ENCODE measurements at places on chromosomes 4 and X.

DNA sequence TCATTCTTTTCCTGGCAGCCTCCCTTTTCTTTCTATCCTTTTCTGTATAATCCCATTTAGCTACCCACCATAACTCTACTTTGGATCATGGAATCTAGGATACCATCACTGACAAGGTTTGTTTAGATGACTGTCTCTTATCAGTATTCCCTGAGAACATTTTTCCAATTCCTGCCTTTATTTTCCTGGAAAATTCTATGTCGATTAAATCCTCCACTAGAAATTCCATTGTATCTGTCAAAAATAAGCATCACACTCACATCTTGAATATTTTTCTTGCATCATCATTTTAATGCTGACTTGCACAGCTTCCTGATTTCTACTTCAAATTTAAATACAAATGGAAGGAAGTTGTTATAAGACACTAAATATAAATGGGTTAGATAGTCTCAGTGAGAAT lies 20.2 kb downstream of the TRIM2 start:
- DNase-seq, result no peak

GRCh38 chr4:81564025-81564424 lies 92.3 kb upstream of the RASGEF1B start:
- no peak for DNase-seq

- DNase-seq, result no peak
Measured at GRCh38 chr4:23135792-23136645, 443.3 kb downstream of the GBA3 start.

GRCh38 chrX:123190096-123190495 lies 6.0 kb downstream of the GRIA3 start:
- no peak for DNase-seq

GRCh38 chr4:2814627-2815270 lies 21.9 kb downstream of the SH3BP2 start:
- DNase-seq, result no peak

- DNase-seq, result no peak
Measured at GRCh38 chr4:145909773-145910172, 28.9 kb downstream of the ZNF827 start.

- no peak for DNase-seq
Measured at GRCh38 chr4:74449571-74450297, 4.8 kb downstream of the AREG start.

- no peak for DNase-seq
Measured at GRCh38 chr4:79865201-79865597, 207.8 kb downstream of the ANTXR2 start.

DNA sequence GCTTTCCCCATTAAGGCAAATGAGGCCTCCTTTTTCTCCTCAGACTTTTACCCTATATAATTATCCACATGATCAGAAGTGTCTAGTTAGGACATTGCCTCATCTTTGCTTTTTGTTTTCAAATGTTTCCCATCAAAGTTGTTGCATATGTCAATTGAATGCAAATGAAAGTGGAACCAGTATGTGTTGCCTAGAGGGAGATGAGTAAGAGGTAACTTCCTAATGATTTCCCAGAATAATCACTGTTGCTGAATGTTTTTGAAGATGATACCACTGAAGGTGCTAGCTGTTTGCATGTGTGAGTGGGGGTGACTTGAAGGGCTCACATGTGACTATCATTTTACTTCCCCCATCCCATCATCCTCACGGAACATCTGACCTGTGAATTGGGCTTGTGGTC lies 33.9 kb downstream of the PAK3 start:
- no peak for DNase-seq

DNA sequence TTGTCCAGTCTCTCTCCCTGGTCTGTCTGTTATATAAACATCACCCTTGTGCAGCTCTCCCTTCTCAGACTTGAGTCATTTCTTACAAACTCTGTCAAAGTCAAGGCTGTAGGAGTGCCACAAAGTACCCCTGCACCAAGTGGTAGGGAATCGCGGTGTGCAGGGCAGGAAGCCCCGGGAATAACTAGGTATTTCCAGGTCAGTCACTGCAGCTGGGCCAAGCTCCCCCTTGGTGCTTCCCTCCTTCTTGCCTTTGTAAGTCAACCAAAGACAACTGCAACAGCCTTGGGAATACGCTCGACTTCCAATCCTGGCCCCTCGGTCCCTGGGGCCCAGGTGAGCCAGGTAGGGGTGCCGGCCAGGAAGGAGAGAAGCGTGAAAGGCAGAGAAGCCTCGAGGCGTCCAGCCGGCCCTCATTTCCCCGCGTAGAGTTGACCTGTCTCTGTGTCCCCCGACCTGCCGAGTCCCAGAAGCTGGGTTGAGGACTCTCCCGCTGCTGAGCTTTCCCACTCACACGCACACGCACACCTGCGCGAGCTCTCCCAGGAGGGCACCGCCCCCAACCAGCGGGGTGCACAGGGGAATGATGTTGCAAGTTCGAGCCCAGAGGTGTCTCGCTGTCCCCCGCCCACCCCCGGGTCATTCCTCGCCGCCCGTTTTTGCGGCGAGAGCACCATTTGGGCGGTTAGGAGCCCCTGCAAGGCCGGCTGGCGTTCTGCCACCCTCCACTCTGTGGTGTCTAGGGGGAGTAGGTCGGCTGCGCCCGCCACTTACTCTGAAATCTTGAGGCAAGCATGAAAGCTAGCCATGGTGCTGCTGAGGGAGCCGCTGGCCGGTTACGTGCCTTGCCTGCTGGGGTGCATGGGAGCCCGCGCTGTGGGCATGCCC lies 22.8 kb upstream of the KIAA1210 start:
- DNase-seq, result no peak

DNA sequence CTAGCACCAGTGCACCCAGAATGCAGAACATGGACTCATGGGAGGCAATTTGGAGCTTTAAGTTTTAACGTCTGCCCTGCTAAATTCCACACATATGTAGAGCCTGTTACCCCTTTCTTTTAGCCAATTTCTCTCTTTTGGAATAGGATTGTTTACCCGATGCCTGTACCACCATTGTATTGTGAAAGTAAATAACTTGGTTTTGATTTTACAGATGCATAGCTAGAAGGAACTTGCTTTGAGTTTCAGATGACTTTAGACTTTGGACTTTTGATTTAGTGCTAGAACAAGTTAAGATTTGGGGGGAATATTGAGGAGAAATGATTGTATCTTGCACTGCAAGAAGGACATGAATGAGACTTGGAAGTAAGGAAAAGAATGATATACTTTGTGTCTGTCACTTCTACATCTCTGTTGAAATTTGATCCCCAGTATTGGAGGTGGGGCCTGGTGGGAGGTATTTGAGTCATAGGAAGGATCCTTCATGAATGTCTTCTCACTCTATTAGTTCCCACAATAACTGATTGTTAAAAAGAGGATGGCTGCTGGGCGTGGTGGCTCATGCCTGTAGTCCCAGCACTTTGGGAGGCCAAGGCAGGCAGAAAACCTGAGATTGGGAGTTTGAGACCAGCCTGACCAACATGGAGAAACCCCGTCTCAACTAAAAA lies 794.8 kb upstream of the LCORL start:
- DNase-seq, result no peak

GRCh38 chrX:120570011-120570600 lies 9.3 kb upstream of the CUL4B start:
- DNase-seq, result no peak

DNA sequence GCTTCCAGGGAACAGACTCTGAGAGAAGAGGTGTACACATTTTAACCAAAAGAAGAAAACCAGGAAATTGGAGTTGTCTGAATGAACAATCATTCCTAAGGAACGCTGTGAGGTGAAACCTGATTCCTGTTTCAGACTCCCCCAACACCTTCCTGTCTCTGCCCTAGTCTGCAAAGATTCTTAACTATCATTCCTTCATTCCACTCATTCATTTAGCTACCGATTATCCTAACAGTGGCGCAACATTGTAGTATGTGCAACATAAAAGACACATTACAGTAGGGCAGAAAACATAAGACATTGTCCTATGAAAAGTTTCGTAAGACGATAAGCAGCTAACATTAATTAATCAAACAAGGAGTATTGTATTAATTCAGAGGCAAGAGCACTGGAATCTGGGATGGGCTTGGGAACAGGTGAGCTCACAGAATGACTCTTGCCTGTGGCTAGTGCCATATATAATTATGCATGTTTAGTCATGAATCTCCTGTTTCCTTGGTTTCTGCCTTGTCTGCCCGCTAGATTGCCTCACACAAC lies 23.8 kb upstream of the ADH7 start:
- no peak for DNase-seq

GRCh38 chr4:17362430-17362829 lies 149.5 kb downstream of the QDPR start:
- no peak for DNase-seq

DNA sequence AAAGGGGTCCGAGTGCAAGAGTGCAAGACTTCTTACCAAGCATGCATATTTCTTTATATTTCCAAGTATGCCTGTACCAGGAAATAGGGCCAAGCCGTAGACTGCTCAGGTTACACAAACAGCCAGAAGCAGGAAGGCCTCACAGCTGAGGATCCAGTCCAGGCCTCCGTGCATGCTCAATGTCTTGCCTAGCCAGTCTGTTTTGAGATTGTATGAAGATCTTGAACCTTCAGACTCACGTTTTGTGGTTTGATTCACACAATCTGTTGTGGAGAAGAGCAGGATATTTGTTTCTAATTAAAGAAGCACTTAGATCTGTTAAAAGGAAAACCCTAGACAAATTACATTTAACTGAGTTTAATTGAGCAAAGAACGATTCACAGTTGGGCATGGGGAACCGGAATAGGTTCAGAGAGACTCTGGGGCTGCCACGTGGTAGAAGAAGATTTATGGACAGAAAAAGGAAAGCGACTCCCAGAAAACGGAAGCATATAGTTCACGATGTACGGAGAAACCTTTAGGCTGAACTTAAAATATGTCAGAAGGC lies 1.2 kb downstream of the MGST2 start:
- DNase-seq, result no peak

- no peak for DNase-seq
Measured at GRCh38 chrX:153244767-153245166, 65.7 kb downstream of the MAGEA1 start.

- DNase-seq, result no peak
Measured at GRCh38 chrX:153794897-153795816, 689 bp downstream of the SSR4 start.

DNA sequence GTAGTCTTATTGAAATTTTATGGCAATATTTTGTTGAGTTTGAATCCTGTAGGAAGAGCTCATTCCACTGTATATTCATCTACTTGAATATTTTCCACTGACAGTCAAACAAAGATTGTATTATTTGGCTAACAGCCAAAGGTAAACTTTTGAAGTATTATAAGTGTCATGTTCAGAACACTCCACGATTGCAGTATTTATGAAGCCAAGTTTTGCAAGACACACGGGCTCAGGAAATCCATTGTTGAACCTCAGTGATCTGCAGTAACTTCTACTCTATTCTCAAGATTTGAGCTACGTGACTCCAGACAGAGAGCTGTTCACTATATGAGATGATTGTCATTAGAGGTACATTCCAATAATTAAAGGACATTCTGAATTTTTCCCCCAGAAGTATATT lies 302.7 kb upstream of the ADGRL3 start:
- DNase-seq, result no peak

DNA sequence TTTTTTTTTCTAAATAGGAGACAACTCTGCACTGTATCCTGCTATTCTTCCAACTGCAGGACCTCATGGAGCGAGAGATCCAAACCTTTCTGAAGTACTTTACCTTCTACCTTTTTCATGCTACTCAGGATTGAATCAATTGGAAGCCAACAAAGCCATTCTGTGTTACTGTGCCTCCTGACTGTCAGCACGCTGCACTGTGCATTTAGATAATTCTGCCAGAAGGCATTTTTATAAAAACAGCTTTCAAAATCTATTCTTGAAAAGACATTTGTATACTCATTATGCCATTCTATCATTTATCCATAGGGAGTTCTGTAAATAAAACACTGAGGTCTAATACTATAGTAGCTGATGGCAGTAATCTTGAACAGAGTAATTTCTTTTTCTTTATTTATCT lies 142.8 kb downstream of the SLIT2 start:
- DNase-seq, result no peak

DNA sequence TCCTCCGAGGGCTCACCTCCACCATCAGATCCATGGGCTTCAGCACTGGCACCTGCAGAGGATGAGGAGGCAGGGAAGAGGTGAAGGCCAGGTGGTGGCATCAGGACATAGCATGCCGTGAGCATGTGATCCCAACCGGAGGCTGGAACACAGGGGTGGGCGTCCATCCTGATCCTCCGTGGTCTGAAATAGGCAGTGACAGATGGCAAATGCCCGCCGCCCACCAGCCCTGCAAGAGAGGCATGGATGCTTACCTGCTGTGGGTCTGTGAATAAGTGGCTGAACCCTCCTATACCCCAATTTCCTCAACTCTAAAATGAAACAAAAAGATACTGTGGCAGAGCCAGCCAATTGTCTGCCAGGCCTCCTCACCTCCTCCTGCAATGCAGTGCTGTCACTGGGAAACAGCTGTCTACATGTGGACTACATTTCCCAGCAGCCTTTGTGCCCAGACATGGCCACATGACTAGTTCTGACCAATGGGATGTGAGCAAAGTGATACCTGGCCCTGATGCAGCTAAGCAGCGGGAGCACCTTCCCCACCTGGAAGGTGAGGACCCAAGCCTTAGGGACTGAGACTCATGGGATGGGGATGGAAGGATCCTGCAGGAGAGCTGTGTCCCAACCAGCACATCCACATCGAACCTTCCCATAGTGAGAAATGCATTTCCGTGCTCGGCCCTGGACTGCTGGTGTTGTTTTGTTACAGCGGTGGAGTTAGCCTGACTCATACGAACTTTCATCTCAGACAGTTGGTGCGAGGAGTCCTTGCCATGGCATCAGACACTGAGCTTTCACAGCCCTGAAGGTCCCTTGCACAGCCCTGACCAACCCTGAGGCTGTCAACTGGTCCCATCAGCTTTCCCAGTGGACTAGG lies 99.5 kb downstream of the PPP2R2C start:
- no peak for DNase-seq

DNA sequence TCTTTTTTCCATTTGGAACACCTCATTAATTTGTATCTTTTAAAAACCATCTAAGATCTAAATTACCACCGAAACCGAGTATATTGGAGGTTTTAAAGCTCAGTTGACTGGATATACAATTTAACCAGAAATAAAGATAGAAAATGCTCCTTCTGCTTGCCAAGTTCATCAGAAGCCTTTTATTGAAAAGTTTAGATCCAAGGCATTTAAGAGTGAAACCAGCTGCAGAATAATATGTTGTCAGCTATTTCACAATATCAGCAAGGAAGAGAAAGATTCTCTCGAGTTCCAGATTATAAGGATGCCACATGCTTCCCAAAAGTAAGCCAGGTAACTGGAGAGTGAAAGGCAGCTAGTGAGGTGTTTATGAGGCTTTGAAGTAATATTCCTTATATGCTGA lies 217.4 kb downstream of the DCTD start:
- no peak for DNase-seq

- no peak for DNase-seq
Measured at GRCh38 chrX:102129473-102129872, 4.0 kb downstream of the TCEAL2 start.

GRCh38 chr4:96136056-96136455 lies 296.2 kb downstream of the PDHA2 start:
- DNase-seq, result no peak

GRCh38 chr4:94357624-94358023 lies 15.0 kb upstream of the HPGDS start:
- no peak for DNase-seq

- no peak for DNase-seq
Measured at GRCh38 chr4:152309418-152309817, 226.5 kb downstream of the FBXW7 start.
